ENCODE measurements at places on chromosomes 1 and 21.

GRCh38 chr1:172661107-172661506 lies 2.2 kb downstream of the FASLG start:
- no peak for DNase-seq

DNA sequence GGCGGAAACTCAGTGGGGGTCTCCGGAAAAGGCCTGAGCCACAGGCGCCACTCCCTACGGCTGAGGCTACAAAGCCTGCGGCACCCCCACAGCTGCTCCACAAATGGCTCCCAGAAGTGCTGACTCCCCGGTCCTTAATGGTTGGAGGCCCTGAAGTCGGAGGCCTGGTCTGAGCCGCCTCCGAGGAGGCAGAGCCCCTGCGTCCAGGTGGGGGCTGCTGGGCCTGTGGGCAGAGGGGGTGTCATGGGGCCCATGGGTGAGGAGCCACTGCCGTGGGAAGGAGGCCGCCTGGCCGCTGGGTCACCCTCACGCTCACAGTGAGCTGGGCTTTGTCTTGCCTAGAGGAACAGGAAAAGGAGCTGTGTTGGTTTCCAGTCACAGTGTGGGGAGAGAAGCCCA lies 12.4 kb upstream of the COL18A1 start:
- no peak for DNase-seq

DNA sequence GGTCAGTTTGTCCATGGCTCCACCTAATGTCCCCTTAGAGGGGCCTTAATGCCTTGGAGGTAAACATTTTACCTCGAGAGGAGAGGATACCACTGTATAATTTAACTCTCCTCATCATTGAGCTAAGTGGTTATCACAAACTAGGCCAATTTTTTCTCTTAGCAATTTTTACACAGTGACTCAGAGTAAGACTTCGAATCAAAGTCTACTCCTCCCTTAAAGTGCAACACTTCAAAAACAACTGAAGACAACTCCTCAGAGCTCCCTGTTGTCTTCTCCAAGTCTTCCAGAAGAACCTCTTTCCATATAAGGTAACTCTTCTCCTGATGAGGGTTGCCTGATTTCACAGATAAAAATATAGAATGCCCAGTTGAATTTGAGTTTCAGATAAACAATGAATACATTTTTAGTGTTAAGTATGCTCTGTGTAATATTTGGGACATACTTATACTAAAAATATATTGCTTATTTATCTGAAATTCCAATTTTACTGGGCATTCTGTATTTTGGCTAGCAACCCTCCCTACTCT lies 4.9 kb upstream of the PTGFRN start:
- no peak for DNase-seq

DNA sequence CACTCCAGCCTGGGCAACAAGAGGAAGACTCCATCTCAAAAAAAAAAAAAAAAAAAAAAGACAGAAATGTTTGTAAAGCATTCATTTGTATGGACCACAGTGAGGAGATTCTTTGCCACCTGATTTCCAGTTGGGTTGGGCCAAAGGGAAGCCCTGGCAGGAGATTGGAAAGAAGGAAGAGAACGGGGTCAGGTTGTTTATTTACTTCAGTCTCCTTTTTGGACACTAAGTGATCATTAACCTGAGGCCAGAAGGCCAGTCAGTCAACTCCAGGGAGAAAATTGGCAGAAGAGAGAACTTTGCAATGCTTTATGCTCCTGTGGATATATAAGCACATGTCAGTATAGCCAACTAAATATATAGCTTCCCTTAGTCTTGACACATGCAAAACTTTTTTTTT lies 85.9 kb downstream of the NTMT2 start:
- DNase-seq = no peak

DNA sequence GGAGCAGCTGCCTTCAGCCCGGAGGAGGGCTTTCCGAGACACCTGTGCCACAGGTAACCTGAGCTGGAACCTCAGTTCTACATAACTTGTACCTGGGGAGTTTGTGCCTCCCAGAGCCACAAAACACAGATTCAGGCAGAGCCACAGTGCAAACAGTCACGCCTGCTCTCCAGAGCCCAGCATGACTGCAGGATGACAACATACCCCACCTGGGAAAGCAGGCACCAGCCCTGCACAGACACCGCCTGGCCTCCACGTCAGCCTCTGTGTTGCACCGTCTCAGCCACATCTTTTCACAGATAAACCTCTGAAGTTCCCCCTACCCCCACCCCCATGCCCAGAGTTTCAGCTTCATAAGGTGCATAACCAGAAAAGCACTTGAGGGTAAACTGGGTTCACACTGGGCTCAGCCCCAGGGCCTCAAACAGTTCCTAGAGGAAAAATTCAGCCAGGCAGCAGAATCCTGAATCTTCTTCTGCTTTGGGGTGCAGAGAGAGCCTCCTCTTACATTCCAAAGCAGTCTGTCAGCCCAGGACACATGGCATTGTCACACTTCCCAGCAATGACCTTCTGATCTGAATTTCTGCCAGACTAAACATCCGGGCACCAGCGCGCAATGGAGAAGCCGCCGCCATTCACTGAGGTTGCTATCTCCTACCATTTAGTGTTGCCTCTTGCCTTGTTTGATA lies 229.5 kb downstream of the TOMM20 start:
- no peak for DNase-seq

DNA sequence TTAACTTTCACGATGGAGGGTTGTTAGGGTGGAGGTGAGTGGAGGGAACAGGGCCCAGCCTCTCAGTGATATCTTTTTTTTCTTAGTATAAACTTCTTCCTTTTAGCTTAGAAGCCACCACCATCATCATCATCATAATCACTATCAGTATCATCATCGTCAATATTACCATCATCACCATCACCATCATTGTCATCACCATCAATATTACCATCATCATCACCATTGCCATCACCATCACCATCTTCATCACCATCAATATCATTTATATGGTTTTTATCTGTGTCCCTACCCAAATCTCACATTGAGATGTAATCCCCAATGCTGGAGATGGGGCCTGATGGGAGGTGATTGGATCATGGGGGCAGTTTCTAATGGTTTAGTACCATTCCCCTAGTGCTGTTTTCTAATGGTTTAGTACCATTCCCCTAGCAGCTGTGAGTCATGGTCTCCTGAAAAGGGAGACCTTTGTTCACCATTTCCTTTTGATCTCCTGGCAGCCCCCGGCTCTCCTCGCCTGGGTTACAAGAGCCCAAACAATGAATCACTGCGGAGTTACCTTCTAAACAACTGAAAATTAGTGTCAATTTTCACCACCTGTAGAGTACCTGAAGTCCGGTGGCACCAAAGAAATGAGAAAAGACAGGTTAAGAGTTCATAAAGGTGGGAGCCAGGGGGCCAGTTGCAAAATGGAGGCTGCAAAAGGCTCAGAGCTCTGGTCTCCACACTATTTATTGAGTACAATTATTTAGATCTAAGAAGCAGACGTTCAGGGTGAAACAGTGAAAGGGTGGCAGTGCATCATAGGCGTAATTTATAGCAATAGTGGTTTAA lies 3.1 kb upstream of the PLA2G2E start:
- no peak for DNase-seq

DNA sequence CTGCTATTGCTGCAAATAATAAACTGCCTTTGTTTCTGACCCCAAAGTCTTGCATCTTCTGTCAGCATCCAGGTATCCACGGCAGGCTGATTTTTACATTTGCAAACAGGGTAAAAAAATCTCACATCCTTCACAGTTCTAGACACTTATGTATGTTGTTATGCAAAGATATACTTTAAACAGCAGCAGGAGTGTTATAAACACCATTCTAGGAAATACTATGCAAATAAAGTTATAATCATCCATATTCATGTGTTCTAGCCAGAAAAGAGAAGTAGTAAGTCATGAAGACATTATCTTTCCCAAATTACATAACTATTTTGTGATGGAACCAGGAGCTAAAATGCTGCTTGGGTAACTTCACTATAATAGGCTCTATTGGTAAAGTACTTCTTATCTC lies 534.2 kb downstream of the LTN1 start:
- no peak for DNase-seq

- no peak for DNase-seq
Measured at GRCh38 chr1:233487408-233487807, 126.5 kb upstream of the KCNK1 start.

DNA sequence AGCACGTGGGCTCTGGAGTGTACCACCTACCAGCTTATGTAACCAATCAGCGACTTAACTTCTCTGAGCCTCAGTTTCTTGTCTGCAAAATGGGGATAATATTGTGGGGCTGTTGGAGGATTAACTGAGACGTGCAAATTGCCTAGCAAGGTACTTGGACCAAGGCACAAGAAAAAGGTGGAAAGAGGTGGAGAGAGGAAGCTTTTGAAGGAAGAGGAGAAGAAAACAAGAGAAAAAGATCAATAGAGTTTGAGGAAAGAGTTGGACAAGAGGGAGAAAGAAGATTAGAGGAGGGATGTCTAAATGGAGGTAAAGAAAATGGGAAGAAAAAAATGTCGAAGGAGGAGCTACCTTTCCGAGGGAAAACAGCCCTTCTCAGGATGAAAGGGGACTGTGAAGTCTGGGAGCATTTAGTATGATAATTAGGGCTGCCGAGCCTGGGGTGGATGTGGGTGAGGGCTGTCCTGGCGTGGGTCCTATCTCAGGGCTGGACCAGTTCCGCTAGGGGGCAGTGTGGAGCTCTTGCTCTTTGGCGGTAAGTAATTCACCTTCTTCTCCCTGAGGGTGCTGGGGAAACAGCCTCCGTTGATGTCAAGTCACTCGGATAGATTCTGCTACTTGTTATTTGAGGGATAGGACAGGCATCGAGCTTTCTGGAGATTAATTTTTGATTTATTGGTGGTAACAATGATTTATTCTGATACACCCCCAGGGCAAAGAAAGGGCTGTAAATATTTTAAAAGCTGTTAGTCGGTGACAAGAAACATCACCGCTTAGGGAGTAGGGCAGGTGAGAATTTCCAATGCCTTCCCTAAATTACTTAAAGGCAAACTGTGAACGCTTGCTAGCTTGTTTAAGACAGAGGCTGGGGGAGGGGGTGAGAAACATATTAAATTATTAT lies 79.0 kb upstream of the NFASC start:
- DNase-seq = peak; percentile 42

- DNase-seq = no peak
Measured at GRCh38 chr1:152461544-152461943, 47.5 kb upstream of the CRNN start.

DNA sequence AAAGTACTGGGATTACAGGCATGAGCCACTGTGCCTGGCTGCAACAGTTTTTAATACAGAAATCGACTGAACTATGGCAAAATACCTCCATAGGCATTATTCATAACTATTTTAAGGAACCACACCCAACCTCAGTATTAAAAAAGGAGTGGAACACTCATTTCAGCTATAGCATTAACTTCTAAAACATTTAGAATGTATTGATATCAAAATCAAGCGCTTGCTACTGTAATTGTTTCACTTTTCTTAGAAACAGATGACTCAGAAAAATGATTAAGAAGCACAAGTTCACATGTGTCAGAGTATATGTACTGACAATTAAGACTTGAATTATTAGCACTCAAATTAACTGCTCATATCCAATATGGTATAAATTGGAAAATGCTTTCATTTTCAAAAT lies 15.1 kb downstream of the AIDA start:
- no peak for DNase-seq

- DNase-seq = no peak
Measured at GRCh38 chr1:12078938-12079861, 16.1 kb downstream of the TNFRSF8 start.

GRCh38 chr21:33478935-33479678 lies 667 bp downstream of the TMEM50B start:
- DNase-seq = peak; percentile 41

DNA sequence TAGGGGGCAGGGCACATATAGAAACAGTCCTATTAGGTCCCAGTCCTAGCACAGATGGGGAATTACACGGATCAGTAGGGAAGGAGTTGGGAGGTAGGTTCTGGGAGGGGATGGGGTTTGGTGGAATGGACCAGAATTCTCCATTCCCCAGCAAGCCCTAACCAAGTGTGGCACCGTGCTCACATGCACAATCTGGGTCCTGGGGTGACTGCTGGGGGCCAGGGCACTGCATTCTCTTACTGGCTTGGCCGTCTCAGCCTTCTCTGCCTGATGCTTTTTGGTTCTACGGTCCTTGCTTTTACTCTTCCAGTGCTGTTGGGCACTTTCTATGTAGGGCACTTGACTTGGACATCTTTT lies 53.9 kb downstream of the NENF start:
- no peak for DNase-seq

DNA sequence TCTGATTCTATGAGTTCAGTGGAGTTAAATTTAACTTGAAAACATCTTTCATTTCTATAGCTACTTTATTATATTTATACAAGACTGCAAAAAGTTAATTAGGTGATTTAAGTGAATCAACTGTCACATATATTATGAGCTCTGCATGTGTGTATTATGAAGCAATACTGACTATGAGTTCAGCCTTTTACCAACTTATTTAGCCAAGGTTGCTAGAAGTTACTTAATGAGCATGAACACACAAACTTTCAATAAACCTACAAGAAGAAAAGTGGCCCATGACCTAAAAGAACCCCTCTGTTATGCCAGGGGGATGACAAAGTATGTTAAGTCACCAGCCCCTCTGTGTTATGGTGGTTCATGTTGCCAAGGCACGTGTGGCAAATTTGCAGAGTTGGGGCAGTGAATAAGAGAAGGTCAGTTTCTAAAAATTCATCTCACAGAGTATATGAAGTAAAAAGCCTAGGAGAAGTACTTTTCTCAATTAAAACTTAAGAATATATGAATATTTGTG lies 86.7 kb upstream of the LYPLAL1 start:
- no peak for DNase-seq

- DNase-seq = no peak
Measured at GRCh38 chr21:35346697-35347096, 297.6 kb upstream of the RUNX1 start.

DNA sequence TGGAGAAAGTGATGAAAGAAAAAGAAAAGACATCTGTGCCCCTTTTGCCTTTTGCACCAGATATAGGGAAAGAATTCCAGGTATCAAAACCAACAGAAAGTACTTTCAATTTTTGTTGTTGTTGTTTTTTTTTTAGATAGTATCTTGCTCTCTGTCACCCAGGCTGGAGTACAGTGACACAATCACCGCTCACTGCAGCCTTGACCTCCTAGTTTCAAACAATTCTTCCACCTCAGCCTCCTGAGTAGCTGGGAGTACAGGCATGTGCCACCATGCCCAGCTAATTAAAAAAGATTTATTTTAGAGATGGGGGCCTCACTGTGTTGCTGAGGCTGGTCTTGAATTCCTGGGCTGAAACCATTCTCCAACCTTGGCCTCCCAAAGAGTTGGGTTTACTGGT lies 31.3 kb upstream of the IVNS1ABP start:
- no peak for DNase-seq

GRCh38 chr1:95006681-95007080 lies 66.1 kb downstream of the ALG14 start:
- DNase-seq = no peak

DNA sequence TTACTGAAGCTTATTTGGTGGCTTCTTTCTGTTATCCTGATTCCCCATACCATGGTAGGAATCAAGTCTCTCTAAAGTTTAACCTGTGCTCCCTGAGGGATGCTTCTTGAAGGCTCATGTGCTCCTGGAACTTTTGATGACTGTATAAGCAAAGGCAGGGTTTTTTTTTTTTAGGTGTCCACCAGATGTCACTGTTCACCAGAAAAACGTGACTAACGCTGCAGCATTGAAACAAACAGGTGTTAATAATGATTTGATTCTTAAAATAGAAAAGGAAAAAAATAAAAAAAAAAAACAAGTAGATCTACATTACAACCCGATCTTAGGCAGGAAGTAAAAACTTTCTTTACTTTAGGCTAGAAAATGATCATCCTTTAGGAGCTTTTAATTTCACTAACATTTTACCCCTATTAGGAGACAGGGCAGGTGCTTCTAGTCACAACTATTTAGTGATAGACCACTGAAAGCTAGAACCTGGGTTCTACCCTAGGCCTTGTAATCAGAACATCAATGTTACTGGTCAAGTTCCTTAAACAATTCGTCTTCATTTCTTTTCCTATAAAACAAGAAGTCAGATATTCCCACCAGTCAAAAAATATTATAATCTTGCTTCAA lies 223.0 kb downstream of the PLA2G4A start:
- DNase-seq = no peak

All from bone marrow (tissue), 2 donors.